ENCODE measurements at places on chromosomes 4 and X. TPM values are rescaled to one million over a fixed set of nuclear protein-coding genes. Genes with fewer than 3 reads are reported as not detected.

DNA sequence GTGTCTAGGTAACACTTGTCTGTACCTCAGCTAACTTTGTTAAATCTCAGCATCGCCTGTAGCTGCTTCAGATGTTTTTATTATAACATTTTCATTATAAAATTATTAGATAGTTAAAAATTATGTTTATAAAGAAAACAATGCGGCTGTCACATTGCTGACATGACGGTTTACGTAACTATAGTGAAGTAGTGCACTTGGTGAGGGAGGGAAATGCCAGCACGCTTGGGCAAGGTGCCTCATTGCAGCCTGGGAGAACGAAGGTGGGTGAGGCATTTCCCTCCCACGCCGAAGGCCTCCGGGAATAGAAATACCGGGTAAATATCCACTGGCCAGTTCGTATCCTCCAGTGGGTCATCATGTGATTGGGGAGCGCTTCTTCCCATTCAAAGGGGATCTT lies 15.9 kb downstream of the TMEM187 start:
- DNase-seq, result no peak

DNA sequence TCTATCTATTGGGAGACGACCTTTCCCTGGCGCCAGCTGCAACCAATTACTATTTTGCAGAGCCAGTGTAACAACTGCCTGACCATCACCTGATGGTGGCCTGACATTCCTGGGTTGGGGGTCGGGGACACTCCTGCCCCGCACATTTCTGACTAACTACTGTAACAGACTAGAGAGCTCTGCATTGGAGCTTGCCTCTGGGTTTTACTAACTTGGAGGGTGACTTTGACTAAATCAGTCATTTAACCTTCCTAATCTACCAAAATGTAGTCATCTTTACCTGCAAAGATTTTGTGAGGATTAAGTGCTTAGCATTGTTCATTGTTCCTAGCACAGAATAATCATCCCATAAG lies 37.5 kb upstream of the ABCG2 start:
- DNase-seq, result no peak

Gene IRS4
- not detected for total RNA-seq

GRCh38 chr4:184500748-184501589 lies 26.6 kb upstream of the IRF2 start:
- DNase-seq, result no peak

- DNase-seq, result peak; percentile 35
Measured at GRCh38 chr4:46329118-46329976, 60.6 kb downstream of the GABRA2 start.

Gene MAML3
- total RNA-seq, result 5.6 TPM

Gene FRG2
- not detected for total RNA-seq

GRCh38 chr4:156195914-156196313 lies 242.2 kb upstream of the CTSO start:
- no peak for DNase-seq

DNA sequence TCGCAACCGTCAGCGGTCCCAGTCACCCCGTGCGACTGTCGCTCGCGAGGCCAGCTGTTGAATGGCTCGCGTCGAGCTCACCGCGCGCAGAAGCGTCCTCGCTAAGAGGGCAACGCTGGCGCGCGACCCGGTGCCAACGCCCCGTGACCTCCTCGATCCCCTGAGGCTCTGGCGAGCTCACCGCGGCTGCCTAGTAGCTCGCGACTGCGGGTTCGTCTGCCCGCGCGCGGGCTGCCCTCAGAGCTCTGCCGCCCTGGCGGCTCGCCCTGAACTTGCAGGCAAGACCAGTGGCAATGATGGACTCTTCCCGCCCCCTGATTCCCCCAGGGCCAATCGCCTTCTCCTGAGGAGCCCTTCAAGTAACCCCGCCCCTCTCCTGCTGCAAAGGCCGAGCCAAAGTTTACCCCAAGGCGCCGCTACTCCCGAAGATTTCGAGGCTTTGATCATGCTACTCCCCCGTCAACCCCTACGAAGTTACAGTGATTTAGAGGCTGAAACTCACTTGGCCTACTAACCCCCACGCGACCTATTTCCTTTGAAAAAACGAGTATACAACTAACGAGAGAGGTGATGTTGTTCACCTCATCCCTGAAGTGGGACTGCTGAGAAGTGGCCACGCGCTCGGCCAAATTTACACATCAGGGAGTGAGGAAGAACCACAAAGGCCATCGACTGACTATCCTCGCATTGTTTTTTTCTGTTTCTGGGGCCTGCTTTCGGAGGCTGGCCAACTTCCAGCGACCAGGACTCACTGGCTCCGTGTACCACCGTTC lies 37.5 kb downstream of the PGRMC1 start:
- DNase-seq, result peak; percentile 16

DNA sequence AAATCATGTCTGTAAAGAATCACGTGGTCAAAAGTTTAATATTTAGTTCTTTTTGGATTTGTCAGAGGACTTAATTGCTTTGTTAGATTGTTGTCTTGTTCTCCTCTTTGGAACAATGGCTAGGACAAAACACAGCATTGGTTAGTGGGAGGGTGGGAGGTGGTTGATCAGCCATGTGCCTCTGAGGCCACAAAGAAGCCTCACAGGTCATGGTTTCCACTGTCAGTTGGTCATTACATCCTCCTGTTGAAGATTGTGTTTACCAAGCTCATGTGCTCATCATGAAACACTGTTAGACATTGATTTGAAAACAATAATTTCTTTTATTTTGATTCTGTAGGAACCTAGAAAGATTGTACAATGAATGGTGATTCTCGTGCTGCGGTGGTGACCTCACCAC lies 31.9 kb downstream of the ADD1 start:
- no peak for DNase-seq

Gene TCP11X2
- not detected for total RNA-seq

DNA sequence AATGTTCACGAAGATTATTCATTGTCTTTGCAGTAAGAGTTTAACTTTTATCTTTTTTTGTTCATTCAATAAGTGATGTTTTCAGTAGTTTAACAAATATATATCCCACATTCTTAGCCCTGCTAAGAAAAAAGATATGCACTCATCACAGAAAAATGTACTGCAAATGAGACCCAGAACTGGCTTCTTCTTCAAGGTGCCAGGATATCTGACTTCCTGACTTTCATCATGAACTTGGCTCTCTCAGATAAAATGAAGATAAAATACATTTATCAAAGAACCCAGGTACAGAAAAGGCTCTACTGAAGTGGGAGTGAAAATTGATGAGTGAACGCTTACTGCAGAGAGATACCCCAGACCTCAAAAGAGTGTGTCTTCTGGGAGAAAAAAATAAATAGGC lies 177.8 kb upstream of the DKK2 start:
- DNase-seq, result no peak

GRCh38 chr4:52983563-52984303 lies 121.6 kb downstream of the RASL11B start:
- DNase-seq, result no peak
